ENCODE measurements at places on chromosomes 2 and 18.

DNA sequence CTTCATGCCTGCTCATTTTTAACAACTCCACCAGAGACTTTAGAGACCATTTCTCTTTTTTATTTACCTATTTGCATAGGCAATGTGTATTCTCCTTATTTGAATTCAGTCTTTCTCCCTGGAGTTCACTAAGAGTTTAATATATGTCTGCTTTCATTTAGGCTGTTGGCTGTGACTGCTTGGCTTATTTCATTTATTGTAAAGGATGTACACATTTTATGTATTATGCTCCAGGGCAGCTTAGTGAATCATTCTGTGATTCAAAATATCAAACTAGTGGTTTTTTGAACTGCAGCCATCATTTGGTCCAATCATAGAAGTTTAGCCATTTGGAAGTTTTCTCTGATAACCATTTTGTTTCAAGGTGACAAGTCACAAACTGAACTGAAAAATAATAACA is 229.6 kb downstream of the LPIN1 start:
- no peak for DNase-seq

GRCh38 chr2:25313711-25314513 is 27.8 kb downstream of the DNMT3A start:
- no peak for DNase-seq

GRCh38 chr18:48949606-48950535 is 894 bp downstream of the SMAD7 start:
- DNase-seq = peak; percentile 60

- DNase-seq = no peak
Observed at GRCh38 chr2:42386682-42387081, 25.7 kb upstream of the COX7A2L start.

GRCh38 chr2:27071990-27072830 is 756 bp upstream of the OST4 start:
- no peak for DNase-seq

DNA sequence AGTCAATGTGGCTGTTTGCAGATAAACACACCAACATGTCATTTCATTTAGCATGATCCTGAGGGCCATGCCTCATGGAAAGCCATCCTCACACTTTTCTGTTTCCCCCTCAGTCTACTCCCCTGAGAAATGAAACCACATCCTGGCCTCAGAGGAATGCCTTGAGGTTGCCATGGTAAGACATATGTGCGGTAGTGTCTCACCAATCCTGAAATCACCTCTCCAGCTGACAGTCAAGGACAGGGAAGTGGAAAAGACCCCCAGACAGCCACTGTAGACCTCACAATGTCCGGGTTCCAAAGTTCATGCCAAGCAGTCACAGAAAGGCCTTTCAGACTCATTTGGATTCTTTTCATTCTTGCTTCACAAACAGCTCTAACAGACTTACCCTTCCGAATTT is 175.2 kb upstream of the PKDCC start:
- DNase-seq = no peak

DNA sequence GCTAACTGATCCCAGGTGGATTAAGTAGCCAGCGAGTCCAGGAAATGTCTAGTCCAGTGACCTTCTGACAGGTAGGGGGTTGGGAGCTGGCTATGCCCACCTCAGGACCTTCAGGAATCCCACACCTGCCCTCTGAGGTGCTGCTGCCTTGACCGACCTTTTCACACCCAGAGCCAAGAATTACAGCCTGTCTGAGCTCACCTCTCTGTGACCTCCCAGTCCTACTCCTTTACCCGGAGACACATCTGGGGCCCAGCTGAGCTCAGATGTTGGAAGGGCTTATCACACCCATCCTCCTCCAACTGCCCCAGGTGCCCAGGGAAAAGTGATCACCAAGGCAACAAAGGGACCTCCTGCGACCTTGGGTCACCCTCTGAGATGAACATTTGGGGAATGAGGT is 413.3 kb upstream of the TNP1 start:
- DNase-seq = no peak

- no peak for DNase-seq
Observed at GRCh38 chr2:637406-637776, 39.8 kb downstream of the TMEM18 start.

- peak; percentile 55 for DNase-seq
Observed at GRCh38 chr2:231227310-231228162, 29.1 kb downstream of the ARMC9 start.

GRCh38 chr2:237693291-237693994 is 66.1 kb downstream of the LRRFIP1 start:
- no peak for DNase-seq

DNA sequence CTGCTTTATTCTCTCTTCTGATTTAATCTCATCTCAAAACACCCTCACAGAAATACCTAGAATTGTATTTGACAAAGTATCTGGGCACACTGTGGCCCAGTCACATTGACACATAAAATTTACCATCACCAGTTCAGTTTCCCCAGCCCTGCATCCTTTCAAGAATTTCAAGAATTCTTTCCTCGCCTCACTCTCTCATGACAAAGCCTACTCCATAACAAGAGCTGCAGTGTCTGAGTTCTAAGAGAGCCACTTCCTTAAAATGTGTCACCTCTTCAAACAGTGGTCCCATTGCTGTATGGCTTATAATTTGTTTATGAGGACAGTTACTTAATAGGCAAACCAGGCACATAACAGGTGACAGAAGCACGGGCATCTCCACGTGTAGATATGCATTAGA is 90.9 kb upstream of the STK39 start:
- no peak for DNase-seq

GRCh38 chr2:215812966-215813365 is 200.4 kb downstream of the MREG start:
- no peak for DNase-seq

DNA sequence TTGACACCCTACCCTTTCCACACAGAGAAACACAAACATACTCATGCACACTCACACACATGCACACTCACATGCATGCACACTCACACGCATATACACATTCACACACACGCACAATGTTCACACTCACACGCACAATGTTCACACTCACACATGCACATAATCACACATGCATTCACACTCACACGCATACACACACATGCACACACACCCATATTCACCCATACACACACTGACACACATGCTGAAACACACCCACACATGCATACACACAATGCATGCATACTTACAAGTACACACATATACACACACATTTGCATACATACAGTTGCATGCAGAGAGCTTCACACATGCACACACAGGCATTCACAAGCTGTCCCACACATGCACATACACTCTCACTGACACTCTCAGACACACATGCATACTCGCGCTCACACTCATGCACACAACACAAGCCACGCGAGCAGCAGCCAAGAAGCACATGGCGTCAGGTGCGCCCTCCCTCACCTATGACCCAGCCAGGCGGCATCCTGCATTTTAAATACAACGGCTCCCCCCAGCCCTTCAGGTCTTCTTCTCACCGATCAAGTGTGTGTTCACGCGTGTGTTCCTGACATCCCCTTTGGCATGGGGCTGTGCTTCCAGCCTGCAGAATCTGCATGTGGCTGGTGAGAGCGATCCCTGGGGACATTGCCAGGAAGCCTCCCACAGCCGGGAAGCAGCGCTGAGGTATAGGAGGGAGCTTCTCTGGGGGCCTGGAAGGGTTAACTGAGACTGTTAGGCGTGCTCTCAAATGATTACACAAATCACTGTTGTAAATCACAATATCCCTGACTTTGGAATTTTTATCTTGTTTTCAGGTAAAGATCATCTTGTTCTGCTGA is 195.1 kb downstream of the RTP5 start:
- no peak for DNase-seq

GRCh38 chr2:31889044-31889443 is 121.8 kb downstream of the MEMO1 start:
- DNase-seq = no peak

DNA sequence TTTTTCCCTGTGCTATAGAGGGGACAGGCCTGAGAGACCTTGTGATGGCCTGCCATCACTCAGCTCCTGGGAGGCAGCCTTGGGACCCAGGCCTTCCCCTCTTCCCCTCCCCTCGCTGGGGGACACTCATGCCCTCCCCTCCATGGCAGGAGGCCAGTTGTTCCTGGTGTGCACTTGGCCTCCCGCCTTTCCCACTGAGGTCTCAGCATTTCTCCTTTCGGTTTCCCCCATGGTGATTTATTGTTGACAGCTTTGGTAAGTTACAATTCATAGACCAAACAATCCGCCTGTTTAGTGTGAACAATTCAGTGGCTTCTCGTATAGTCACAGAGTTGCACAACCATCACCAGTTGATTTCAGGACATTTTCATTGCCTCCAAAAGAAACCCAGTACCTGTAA is 10.2 kb upstream of the CNDP1 start:
- no peak for DNase-seq

- no peak for DNase-seq
Observed at GRCh38 chr2:233807215-233807865, 29.2 kb downstream of the MROH2A start.

DNA sequence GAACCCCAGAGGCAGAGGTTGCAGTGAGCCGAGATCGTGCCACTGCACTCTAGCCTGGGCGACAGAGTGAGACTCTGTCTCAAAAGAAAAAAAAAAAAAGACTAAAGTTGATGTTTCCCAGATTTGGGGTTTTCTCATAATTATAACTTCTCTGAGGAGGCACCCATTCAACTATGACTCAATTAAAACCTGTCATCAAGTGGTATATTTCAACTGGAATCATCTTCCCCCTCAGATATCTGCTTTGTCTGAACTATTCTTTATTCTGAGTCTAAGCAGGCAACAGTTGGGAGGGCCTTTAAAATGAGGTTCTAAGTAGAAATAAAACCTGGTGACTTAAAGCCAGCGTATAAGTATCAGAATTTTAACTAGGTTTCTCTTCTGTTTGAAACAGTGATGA is 88.5 kb downstream of the PTRHD1 start:
- no peak for DNase-seq

DNA sequence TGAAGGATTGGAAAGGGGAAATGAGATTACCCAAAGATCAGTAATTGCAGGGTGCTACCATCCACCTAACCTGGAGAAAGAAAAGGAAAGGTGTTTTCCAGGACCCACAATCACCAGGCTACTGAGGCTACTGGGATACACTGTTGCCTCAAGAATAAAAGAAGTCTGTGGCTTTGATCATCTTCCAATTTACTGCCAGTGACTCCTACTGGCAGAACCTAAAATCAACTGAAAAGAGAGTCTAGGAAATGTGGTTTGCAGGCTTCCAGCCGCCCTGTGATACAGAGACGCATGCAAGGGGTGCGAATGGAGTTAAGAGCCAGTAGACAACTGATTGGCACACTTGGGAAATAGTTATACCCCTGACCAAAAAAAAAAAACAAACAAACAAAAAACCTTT is 16.6 kb upstream of the TTL start:
- DNase-seq = no peak

DNA sequence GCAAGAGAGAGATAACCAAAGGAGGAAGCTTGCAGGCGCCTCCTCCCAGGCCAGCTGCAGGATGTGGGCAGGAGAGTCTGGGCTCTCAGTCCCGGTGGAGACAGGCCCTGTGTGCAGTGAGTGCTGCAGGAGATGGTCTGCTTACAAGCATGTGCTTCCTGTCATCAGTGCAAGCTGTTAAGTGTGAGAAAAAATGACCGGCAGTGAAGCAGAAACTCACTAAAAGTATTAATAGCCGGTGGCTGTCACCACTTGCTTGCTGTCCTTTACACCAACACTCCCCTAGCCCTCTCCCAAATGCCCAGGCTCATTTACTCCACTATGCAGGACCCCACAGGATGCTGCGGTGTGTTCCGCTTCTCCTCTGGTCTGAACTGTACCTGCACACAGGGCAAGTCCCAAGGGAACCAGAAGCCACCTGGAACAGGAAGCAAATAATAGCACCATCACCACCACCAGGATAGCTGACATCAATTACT is 435.6 kb upstream of the HS6ST1 start:
- DNase-seq = no peak

GRCh38 chr2:205835923-205836322 is 153.6 kb downstream of the NRP2 start:
- DNase-seq = no peak

DNA sequence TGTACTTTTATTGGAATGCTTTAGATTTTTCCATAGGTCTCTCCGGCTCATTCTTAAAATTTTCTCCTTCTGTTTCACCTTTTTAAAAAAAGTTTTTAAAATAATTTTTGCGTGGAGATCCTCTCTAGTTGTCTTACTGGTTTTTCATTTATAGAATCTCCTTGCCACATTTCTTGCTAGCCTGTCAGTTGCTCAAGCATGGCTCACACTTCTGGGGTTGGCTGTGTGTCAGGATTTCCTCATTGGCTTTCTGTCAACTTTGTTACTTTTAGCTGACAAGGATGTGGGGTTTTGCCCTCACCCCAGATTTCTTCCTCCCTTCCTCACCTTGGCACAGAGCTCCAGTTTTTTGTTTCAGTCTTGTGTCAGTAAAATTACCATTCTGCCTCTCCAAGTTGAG is 124.6 kb downstream of the ZNF407 start:
- no peak for DNase-seq

GRCh38 chr2:215917953-215918620 is 95.3 kb downstream of the MREG start:
- no peak for DNase-seq

DNA sequence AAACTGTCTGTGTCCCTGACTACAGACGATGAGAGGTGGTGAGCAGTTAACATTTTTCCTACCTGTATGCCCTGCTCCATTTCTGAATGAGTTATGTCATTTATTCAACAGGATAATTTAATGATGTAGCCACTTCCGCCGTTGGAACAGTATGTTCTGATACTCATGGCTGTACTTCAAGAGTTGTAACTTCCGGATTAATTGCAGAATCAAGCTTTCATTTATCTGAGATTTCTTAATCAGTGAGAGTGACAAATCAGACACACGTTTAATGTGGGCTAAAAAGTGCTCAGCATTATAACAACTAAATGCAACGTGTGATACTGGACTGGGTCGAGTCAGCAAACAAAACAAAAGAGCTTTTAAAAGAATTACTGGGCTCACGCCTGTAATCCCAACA is 107.7 kb downstream of the KCTD1 start:
- DNase-seq = no peak

DNA sequence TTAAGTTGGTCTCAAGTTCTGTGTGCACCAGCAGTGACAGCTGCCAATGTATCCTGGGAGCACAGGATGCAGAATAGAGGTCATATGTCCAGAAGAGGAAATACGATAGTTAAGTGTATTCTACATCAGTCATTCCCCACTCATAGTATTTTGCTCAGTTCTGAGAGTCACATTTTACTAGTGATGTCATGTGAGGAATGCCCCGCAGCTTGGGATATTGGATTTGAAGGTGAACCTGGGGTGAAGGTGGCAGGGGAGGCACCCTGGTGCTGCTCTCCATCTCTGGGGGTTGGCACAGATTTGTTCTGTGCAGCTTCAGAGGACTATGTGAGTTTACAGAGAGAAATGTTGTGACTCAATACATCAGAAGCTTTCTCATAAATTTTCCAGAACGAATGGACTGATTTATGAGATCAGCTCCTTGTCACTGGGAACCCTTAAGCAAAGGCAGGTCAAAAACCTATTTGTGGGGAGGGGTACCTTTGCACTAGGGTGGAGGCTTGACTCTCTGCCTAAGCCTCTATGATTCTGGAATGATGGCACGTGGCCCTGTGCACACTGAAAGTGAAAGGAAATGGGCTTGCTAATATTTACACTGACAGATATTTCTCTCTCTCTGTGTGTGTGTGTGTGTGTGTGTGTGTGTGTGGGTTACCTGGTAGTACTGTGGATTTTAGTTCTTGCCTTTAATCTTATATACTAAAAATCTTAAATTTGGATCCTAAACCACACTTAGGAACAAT is 95.9 kb downstream of the NEB start:
- no peak for DNase-seq

- DNase-seq = peak; percentile 81
Observed at GRCh38 chr2:101766871-101767739, 69.6 kb downstream of the MAP4K4 start.
